GM23248 (cell line): ENCODE measurements at places on chromosomes 7 and 10. TPM values are rescaled to one million over a fixed set of nuclear protein-coding genes. Genes with fewer than 3 reads are reported as not detected.

DNA sequence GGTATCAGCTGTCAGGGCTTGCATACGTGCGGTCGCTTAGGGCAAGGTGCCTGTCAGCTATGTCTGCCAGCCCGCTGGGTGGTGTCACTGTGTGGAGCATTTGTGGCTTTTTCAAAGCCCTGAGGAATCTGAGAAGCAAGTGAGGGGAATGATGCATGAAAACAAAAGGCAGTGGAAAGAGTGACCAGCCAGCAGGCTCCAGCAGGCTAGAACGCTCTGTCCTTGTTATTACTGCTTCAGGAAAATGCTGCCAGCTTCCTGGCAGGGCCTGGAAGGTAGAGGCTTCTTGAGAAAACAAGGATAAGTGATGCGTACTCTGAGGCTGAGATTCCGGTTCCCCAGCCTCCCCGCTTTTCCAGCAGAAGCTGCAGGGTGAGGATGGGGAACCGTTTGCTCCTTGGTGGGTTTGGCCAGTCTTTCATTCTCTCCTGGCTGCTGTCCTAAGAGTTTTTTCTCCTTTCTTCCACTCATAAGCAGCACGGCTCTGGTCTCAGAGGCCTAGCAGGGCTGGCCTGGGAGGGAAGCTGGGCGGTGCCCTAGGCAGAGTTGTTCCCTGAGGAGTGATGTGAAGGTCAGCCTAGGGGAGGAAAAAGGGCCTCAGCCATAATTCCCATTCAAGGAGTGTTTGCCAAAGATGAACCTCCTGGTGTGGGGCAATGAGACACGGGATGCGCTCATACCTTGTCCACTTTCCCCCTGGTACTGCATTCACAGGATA is 42.8 kb upstream of the MKLN1 start:
- DNase-seq = peak; percentile 69

DNA sequence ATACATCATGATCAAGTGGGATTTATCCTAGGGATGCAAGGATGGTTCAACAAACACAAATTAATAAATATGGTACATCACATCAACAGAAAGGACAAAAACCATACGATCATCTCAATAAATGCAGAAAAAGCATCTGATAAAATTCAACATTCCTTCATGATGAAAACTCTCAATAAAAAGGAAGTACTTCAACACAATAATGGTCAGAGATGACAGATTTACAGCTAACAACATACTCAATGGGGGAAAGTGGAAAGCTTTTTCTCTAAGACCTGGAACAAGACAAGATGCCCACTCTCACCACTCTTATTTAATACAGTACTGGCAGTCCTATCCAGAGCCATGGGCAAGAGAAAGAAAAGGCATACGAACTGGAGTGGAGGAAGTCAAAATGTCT is 39.9 kb upstream of the PRR15 start:
- no peak for DNase-seq

DNA sequence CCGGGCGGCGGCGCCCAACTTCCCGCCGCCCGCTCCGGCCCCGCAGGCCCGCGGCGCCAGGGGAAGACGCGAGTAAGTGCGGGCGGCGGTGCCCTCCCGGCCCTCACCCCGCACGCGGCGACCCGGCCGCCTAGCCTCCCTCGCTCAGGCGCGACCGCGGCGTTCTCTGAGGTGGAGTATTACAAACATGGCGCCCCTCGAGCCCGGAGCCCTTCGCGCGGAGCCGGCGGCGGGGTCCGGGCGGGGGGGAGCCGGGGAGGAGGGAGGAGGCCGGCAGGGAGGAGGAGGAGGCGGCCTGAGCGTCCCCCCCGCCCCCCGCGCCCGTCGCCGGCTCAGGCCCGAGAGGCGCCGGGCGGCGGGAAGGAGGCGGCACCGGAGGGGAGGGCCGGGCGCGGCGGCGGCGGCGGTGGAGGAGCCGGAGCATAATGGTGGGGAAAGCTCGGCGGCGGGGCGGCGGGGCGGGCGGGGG is at the start of gene ZMYND11:
TSS of gene ZMYND11 (plus strand) at position 324 of the 469 bp plus-strand sequence. CDS start 44,558 bp downstream, outside the sequence.
- DNase-seq = peak; percentile 75

DNA sequence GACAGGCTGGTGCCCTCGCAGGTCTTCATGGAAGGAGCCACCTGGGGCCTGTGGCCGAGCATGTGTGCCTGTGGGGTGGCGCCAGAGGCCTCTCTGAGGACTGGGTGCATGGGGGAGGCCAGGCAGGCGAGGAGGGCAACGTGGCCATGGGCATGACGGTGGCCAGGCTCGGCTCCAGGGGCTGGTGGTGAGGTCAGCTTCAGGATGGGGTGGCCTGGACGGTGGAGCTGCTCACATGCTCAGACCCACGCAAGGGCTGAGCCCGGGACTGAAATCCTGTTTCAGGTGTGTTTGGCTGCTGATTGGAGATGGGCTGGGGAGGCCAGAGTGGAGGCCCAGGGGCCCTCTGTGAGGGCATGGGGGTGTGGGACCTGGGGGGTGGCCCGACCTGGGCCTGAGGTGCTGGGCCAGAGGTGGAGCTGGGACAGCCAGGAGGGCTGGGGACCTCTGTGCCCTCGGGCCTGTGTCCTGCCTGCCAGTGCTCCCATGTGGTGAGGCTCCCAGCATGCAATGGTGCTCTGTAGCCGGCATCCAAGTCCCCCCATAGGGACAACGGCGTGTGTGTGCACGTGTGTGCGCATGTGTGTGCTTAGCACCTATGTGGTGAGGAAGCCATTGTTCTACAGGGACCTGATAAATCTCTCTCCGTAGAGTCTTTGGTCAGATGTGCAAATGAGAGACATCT is 71.1 kb downstream of the INPP5A start:
- DNase-seq = no peak

DNA sequence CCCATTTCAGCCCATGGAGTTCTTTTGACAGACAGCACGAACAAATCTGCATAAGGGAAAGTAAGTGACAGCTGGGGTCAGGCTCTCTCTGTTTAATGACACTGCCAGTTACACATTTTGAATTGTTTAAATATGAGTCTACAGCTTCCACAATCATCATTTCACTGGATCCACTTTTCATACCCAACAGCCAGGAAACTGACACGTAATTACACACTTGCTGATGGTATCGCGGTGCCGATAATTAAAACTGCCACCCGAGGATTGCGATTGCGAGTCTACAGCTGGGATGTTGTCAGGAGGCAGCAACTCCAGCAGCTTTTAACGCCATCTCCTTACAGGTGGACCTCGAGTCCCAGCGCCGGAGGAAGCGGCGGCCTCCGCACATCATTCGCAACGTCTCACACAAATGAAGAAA is 230.8 kb upstream of the MGMT start:
- DNase-seq = no peak

The PYROXD2 gene
- polyA plus RNA-seq = 12.0 and 12.1 TPM in 2 replicates

The ATXN7L1 gene
- 4.5 and 4.9 TPM in 2 replicates for polyA plus RNA-seq

- no peak for DNase-seq
These were observed 222.8 kb upstream of the KLF6 start for GRCh38 chr10:4007771-4008170.

The UNCX gene
- not detected in 2 replicates for polyA plus RNA-seq

DNA sequence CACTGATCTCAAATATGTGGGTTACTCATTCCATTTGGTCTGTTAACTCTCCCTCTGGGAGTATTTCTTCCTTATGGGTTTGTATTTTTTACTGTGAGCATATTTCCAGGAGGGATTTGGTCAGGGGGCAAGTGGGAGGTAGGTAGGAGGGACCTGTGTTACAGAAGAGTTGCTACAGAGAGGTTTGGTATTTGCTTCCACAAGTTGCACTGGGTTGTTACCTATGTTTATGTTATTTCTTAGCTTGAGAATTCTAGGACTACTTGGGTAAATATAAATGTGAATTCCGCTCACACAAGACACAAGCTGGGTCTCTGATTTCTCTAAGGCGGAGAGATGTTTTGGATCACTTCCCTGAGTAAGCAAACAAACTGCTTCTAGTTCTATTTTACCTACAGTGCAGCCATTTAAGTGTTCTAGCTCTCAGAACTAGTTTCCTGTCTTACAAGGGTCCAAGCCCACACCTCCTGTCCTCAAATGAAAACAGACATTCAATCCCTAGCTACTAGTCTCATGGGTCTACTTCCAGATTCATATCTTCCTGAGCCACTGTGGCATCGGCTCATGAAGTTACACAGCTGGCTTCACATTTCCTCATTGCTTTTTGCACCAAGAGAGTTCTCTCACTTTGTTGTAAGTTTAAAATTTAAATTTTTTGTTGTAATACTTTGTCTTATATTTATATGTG is 75.4 kb upstream of the PPP1R3C start:
- DNase-seq = no peak

The KIAA1549 gene
- 2.1 and 2.2 TPM in 2 replicates for polyA plus RNA-seq

The LRGUK gene
- polyA plus RNA-seq = 0.05 and 0.11 TPM in 2 replicates

DNA sequence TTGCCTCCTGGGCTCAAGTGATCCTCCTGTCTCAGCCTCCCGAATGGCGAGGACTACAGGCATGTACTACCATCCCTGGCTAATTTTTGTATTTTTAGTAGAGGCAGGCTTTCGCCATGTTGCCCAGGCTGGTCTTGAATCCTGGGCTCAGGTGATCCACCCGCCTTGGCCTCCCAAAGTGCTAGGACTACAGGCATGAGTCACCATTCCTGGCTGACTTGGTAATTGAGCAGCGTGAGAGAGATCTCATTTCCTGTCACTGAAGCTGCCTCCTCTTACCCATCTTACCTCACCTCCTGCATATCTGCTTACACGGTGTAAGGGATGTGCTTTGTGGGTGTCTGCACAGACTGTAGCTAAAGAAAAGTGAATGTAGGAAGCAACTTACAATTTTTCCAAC is 9.7 kb downstream of the IFIT3 start:
- peak; percentile 64 for DNase-seq

- DNase-seq = peak; percentile 90
These were observed 430.5 kb downstream of the MDFIC start for GRCh38 chr7:115352375-115352774.

The NPY gene
- not detected in 2 replicates for polyA plus RNA-seq

DNA sequence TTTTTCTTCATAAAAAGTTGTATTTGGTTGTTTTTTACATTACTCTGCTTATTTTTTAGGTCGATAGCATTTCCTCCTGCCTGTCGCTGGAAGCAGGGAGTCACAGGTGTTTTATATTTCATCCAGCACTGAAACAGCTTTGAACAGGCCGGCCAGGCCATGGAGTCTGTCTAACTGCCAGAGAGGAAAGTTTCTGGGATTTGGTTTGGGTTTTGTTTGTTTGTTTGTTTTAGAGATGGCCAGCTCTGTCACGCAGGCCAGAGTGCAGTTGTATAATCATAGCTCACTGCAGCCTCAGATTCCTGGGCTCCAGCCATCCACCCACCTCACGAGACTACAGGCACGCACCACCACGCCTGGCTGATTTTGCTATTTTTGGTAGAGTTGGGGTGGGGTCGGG is 23.4 kb downstream of the PROSER2 start:
- no peak for DNase-seq

DNA sequence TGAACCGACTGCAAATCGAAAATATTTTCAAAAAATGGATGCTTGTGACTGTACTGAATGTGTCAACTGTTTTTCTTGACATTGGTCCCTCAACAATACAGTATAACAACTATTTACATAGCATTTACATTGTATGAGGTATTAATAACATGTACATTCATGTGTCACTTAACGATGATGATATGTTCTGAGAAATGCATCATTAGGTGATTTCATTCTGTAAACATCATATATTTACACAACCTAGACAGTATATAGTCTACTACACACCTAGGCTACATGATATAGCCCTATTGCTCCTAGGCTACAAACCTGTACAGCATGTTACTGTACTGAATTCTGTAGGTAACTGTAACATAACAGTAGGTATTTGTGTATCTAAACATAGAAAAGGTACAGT is 39.7 kb downstream of the SIRT1 start:
- no peak for DNase-seq

The PIK3AP1 gene
- polyA plus RNA-seq = 0.11 TPM in 1 of 2 replicates, not detected in the other

DNA sequence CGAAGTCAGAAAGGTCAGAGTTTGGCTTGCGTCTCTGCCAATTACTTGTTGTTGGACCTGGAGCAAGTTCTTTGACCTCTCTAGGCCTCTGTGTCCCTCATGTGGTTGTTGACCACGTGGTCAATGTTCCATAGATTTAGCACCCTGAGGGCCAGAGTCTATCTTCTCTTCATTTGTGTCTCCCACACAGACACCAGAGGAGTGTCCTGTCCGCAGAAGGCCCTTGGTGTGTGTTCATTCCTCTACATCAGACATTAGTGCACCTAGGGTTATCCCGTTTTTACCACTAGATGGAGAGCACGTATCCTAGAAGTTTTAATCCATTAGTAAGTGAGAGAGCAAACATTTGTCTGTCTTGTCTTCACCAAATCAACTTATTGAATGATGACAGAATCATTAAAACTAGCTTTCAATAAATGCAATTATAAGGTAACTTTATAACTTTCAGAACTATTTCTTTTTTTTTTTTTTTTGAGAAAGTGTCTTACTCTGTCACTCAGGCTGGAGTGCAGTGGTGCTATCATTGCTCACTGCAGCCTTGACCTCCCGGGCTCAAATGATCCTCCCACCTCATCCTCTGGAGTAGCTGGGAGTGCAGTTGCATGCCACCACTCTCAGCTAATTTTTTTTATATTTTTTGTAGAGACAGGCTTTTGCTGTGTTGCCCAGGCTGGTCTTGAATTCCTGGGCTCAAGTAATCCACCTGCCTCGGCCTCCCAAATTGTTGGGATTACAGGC is 122.5 kb upstream of the ANKRD1 start:
- peak; percentile 35 for DNase-seq

DNA sequence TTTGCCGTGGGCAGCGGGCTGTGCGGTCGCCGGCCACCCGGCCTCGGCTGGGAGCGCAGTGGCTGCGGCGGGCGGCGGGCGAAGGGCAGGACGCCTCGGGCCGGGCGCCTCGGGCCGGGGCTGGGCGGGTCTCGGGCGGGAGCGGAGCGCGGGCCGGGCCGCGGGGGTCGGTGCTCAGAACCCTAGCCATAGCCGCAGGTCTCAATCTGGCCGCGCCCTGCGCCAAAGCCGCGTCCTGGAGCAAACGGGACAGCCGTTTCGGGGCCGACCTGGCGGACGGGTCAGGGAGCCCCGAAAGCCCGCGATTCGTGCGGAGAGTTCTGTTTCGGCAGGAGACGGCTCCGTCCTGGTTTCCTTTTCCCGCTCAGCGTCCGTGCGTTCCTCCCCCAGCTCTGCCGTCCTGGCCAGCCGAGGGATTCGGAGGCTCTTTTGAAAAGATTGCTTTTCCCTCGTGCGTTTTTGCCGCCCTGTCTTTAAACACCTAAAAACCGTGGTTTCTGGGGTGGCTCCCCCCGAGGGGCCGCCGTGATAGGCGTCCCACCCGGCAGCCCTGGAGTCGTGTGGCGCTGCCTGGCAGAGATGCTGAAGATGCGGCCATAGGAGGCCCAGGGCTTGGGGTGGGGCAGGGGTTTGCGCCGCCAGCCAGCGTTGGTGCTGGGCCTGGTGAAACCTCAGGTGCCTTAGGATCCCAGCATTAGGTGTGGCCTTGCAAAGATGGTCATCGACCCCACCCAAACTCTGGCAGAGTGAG is 727 bp downstream of the RET start:
- DNase-seq = peak; percentile 16

The LBX1 gene
- polyA plus RNA-seq = not detected in 2 replicates
